Astrocyte (in vitro differentiated cells and primary cell): ENCODE measurements at places on chromosomes 16 and 17.
A peak's percentile ranks its signal among the peaks of the same experiment; 100 is the strongest.

DNA sequence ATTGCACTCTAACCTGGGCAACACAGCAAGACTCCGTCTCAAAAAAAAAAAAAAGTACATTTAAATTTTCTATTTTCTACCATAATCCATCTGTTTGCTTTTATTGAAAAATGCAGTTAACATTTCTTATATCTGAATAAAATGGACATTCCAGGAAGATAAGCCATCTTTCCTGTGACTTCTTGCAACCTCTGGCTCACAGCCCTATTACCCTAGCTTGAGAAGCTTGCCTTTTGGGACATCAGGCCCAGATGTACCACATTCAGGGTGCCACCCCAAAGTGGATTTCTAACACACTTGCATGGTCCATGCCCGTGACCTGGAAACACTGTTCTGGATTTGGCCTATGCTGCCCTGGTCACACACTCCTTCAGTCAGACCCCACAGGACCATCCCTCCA is 30.1 kb upstream of the DDX52 start:
- DNase-seq = no peak

GRCh38 chr16:6751191-6751590 is 581.5 kb upstream of the RBFOX1 start:
- no peak for DNase-seq

GRCh38 chr17:40022961-40023541 is 7.8 kb downstream of the CSF3 start:
- no peak for DNase-seq

GRCh38 chr16:76409706-76410105 is 132.5 kb downstream of the CNTNAP4 start:
- no peak for DNase-seq

- no peak for DNase-seq
These were observed at the start of gene PDILT for GRCh38 chr16:20404637-20405036. Gene PDILT, minus strand, starts transcription at chr16:20404737. Its CDS starts 5,437 bp downstream, at chr16:20399300.

- peak; percentile 49 for DNase-seq
These were observed 19.2 kb downstream of the CDH3 start for GRCh38 chr16:68664297-68664696.

GRCh38 chr17:65039336-65039988 is 17.1 kb downstream of the GNA13 start:
- no peak for DNase-seq

GRCh38 chr17:7852262-7852670 is 2.6 kb upstream of the TMEM88 start:
- DNase-seq = no peak

- DNase-seq = no peak
These were observed 7.9 kb downstream of the SENP3 start for GRCh38 chr17:7569571-7569970.

DNA sequence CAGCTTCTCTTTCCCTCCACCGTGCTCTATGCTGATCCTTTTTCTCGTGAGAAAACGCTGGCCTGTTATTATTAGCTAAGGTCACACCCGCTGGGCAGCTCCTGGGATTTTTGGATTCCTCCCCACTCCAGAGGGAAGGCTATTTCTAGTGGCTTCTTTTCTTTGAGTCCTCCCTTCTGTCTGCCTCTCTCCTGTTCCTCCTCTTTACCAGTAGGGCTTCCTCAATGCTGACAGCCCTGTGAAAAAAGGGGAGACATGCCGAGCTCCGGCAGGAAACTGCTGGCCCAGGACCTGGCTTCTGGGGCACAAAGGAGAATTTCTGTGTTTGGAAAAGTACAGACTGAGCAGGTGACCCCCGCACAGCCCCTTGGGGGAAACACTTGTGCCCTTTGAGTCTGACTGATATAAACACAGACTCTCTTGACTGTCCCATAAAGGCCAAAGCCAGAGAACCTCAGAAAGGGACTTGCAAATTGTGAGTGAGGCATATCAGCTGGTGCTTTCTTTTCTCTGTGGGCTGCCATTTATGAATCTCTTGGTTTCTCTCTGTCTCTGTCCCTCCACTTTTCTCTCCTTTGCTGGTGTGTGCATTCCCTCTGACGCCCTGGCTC is 14.0 kb upstream of the RNF135 start:
- DNase-seq = no peak
